Right renal cortex interstitium (tissue), 3 donors: ENCODE measurements at places on chromosomes 5 and 9. TPM values are rescaled to one million over a fixed set of nuclear protein-coding genes. Genes with fewer than 3 reads are reported as not detected.

The IGIP gene
- 7.2 TPM for polyA plus RNA-seq

The SPRY4 gene
- polyA plus RNA-seq, result 28.4 TPM

The PCDHB9 gene
- 5.0 TPM for polyA plus RNA-seq

The SH2D3C gene
- polyA plus RNA-seq, result 15.1 TPM

The NIPAL4 gene
- polyA plus RNA-seq, result 0.32 TPM

The SPATA6L gene
- 3.1 TPM for polyA plus RNA-seq

- no peak for DNase-seq
Observed at GRCh38 chr5:2867373-2867933, 116.0 kb upstream of the IRX2 start.

DNA sequence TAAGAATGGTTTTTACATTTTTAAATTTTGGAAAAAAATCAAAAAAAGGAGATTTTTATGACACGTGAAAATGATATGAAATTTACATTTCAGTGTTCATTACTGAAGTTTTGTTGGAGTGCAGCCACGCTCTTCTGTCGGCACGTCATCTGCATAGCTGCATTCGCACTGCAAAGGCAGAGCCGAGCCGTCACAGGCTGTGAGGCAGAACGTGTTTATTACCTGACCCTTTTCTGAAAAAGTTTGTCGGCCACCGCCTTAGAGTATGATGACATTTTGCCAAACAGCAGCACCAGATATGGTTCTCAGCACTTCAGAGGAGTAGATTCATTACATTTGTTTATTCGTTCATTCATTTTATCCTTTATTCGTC lies 24.1 kb downstream of the HRH2 start:
- no peak for DNase-seq

- DNase-seq, result no peak
Observed at GRCh38 chr9:13140843-13141592, 138.5 kb downstream of the MPDZ start.

DNA sequence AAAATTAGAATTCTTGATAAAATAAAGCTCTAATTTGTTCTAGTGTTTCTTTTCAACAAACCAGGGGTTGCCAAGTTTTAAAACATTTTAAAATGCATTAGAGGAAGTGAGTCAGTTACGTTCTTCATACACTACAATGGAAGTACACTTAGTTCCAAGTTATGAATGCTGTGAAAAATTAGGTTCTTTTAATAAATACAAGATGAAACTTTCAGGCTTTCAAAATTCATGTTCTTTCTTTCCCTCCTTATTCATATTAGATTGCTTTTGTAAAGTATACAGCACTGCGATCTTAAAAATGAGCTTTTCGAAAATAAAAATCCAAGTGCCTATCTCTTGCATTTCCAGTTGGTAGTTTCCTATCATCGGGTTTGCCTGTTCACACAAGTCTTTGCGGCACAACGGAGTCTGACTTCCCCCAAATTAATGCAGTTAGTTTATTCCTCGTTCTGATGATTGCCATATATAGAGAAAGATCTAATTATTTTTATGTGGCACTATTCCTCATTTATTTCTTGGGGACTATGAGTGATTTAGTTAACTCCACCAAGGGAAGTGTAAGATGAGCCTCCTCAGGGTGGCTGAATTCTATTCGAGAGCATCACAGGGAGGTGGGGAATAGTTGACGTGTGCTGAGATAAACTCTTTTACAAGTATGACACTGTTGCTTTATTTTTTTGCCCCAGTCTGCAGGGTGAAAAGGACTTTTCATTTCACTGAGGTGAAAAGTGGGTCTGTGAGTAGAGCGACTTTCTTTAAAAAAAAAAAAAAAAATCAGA lies 238.2 kb downstream of the CD180 start:
- DNase-seq, result no peak

GRCh38 chr9:80078826-80079225 lies 507.1 kb downstream of the TLE4 start:
- no peak for DNase-seq

DNA sequence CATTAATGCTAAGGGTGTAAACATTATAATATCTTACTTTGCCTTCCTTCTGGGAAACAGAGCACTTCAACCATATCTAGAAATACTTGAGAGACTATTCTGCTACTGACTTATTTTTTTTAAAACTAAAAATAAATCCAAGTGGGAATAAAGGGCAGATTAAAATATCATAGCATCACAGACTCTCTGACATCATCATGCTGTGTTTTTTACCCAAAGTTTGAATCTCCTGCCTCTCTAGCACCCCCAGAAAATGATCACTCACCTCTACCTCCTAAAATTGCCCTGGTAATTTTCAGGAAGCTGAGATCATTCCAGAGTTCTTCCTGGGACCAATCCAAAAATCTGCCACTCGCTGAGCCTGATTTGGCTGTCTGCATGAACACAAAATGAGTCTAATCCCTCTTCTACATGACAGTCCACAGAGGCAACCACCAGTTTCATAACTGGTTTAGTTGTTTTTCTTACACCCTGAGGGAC lies 813.8 kb upstream of the DMAC1 start:
- DNase-seq, result no peak

DNA sequence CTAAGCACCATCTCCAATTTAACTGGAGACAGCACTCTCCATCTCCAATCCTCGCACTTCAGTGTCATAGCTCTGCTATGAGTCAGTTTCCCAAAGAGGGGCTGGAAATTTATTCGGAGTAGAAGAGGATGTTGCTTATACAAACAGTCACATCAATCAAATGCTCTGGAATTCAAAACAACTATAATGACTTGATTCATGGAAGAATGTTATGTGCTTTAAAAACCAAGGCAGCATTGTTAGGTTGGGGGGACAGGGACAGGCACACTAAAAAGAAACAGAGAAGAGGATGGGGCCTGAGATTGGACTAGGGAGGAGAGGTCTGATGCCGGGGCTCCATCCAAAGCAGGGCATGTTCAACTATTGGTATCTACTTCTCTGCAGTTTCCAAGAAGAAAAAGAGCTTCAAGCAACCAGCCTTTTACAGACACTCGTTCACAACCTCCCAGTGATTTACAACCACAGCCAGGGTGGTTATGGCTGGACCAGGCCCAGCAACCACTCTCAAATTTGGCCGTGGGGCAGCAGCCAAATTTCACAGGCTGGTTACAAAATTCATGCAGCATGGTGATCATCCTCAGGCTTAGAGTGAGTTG lies 117.5 kb upstream of the ZNF366 start:
- DNase-seq, result no peak

- DNase-seq, result no peak
Observed at GRCh38 chr9:72681283-72681630, 159.8 kb downstream of the TMC1 start.

DNA sequence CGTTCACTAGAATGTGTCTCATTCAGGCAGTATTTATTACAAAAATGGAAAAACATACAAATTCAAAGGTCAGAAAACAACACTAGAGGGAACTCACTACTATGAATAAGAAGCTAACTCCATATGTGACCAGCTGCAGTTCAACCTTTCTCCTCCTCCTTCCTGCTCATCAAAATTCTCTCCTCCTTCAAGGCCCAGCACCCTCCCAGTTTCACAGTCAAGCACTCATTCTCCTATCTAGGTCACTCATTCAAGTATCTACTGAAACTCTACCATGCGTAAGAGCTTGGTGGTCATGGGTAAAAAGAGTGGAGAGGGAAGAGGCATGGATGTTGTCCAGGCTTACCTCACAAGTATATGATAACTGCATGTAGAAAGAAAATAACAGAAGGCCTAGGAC lies 27.7 kb downstream of the ECPAS start:
- no peak for DNase-seq

GRCh38 chr5:53191548-53192165 lies 82.1 kb upstream of the MOCS2 start:
- DNase-seq, result no peak

- no peak for DNase-seq
Observed at GRCh38 chr5:69292306-69292705, 40.3 kb downstream of the CCDC125 start.

DNA sequence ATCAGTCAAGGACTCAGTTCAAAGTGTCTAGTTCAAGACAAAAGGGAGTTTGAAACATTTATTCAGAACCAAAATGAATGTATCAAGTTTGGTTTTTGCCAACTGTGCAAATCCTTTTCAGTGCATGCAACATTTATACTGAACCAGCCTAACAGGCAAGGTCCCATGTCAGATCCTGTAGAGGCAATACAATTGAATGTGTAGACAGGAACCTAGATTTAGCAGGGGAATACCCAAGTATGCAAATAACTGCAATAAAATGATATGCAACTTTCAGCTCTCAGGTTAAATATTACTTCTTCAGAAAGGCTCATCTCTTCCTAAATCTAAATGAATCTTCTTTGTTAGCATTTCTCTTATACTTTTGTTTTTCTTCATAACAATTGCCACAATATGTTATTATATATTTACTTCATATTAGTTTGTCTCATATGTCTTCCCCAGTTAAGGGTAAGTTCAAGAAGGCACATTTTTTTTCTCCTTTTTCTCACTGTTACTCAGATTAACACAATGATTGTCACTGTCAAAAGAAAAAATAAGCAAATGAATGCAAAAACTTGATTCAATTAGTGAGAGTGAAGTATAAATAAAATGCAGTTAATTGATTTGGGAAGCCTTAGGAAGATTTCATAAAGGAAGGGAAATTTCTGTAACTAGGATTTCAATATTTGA lies 163.9 kb upstream of the RASA1 start:
- DNase-seq, result no peak

DNA sequence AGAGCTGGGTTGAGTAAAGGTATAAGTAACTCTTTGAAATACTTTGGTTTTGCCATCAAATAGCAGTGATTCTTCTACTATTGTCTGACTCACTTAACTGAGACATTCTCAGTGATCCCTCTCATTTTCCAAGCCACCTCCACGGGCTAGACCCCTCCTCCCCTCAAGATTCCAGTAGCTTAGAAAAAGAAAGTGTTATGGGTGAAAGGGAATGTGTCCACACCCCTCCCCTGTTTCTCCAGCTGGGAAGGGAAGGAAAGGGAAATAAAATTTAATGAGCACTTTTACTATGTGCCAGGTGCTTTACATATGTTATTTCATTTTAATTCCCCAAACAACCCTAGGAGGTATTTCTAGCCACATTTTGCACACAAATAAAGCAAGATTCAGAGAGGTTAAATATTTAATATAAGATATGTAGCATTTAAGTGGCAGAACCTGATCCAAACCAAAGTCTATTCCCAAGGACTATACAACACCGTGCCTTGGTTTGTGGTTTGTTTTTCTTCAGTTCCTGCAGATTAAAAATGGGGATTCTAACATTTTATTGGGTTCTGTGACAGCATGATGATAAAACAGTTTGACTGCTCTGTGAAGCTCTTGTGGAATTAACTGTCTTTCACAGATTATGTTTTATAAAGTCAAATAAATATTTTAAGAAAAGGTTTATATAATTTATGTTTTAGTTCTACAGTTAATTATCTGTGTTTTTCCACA lies 135.9 kb downstream of the ZSWIM6 start:
- DNase-seq, result no peak

GRCh38 chr5:40559306-40559705 lies 120.4 kb upstream of the PTGER4 start:
- no peak for DNase-seq

DNA sequence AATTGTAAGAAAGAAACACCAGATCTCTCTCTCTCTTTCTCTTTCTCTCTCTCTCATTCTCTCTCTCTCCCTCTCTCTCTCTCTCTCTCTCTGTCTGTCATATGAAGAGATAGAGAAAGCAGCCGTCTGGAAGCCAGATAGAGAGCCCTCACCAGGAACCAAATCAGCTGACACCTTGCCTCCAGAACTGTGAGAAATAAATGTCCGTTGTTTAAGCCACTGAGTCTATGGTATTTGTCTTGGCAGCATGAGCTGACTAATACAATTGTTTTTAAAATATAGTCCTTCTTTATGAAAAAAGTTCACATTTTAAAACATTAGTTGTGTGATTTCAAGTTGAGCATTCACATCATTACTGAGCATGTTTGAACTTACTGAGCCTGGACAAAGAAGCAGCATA lies 275.6 kb downstream of the CETN3 start:
- DNase-seq, result no peak

DNA sequence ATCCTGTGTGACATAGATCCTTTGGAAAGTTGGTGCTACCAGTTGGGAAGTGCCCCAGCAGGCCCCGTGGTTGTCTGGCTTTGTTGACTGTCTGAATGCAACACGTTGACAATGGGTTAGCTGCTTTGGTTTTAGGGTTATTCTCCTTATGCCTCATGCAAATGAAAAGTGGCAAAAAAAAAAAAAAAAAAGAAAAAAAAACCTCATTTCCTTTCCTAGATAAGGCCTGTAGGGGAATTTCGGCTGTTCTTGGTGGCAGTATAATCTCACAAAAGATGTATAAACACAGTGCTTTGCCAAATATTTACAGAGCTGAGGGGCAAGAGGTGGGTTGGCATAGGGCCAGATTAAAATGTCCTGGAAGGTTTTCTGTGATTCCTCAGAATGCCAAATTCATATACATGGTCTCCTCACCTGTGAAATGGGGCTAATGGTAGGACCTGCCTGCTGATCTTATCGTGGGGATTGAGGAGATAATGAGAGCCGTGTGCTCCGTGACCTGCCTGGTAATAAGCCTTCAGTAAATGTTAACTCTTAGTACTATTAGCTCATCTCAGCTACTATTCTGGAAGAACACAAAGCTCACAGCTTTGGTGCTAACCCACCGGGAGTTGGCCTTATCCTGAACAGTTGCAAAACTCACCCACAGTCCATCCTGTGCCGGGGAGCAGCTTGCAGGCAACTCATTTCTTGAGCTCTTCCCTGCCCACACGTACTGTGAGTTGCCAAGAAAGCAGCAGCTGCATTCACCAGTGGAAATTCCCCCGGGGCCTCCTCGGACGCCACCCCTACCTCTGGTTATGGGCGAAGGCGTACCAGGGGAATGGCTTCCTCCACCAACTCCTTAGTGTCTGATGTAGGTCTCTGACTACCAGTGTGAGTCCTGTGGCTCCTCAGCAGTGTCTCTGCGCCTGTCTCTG lies 220.3 kb downstream of the NR3C1 start:
- no peak for DNase-seq

DNA sequence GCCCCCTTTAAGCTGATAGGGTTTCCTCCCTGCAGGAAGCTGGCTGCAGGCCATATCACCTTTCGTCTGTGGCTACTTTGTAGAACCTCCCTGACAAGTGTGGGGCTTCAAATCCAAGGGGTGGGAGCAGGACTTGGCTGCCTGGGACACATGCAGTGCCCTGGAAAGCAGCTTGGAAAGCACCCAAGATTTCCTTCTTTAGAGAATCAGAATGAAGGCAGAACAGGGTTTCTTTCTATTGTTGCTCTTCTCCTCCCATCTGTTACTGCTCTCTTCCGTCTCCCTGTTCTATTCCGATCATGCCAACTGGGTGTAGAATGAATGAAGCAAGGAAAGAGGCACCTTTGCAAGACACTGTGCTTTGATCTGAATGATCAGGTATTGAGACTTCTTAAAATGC lies 282.2 kb downstream of the MED10 start:
- DNase-seq, result no peak
